HEK293T (cell line): ENCODE measurements at places on chromosomes 4 and X.
A peak's percentile ranks its signal among the peaks of the same experiment; 100 is the strongest.

DNA sequence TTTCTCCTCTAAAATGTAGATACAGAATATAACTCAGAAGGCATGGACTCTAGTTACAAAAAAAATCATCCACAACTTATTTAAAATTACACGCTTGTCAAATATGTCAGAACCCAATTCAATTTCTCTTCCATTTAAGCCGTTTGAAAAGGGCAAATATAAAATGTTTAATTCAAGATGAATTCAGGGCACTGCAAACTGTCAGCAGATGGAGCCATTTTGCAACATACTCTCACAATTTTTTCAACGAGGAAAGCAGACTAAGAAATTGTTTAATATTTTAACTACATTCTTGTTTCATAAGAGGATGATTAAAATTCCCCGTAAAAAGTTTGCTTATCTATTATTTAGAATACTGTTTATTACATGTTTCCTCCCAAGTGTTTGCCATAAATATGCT, 321.3 kb upstream of the CPXCR1 start:
- no peak for DNase-seq

DNA sequence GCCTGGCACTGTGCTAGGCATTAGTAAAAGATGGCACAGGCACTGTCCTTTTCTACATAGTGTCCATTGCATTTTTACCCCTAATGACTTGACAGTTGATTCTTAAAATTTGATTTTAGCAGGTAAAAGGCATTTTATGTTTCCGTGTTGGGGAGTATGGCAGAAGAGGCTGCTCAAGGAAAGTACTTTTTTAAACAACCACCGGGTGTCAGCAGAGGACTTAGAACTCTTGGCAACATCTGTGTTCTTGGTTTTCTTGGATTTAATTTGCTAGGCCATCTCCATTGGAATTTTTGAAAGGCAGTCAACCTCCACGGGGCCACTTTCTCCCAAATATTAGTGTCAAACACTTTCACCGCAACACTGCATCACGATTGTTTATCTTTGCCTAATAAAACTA, 102.9 kb downstream of the TSPAN7 start:
- DNase-seq = peak; percentile 56

- DNase-seq = no peak
Measured at GRCh38 chr4:108346818-108347210, 178.1 kb upstream of the LEF1 start.

DNA sequence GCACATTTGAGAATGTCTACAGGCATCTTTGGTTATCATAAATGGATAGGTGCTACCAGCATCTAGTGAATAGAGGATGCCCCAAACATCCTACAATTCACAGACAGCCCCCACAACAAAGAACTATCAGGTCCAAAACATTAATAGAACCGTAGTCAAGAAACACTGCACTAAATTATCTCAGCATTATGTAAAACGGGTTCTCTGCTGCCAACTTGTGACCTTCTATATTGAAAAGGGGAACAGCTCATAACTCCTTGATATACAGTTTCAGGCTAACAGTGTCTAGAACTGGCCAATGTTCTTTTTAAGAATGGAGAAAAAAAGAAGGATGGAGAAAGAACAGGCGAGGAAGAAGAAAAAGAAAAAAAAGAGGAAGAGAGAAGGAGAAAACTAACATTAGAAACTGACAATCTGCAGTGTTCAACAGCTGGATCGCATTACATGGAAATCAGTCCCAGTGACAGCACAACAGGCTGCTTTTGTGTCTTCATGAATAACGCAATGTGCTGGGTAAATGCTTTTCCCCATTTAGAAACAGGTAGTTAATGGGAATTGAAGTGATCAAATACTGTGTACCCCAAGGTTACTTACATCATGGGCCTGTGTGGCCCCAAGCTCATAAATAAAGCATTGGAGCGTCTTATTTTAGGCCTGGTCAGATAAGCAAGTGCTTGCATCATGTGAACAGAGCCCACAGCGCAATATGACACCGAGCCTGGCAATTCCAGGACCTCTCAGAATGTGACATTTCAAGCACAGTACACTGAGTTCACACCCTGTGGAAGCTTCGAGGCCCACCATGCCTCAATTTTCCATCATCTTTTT, 339.5 kb downstream of the DHX15 start:
- DNase-seq = peak; percentile 12

DNA sequence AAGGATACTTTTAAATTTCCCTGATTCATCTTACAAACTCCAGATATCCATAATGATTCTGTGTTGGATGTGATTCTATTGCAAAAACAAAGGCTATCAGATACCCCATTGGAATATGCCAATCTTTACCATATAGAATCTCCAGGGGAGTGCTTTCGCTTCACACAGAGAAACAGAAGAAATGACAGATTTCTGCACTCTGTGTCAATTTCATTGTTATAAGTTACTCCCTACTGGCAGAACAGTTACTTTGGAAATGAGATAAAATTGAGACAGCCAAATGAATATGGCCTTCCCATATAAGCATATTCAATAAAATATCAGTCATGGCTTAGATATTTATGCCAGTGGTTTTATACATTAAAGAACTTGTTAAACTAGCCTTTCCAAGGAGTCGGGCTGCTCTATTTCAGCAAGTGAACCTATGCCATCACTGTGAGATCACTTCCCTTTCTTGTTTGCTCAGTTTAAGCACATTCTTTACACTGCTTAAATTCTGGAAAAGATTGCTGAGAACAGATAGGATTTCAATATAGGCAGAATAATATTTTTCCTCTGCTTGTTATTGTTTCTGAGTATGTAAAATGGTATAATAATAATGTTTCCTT, 127.5 kb upstream of the ANXA10 start:
- no peak for DNase-seq
